ENCODE measurements at places on chromosomes 1 and 21. TPM values are rescaled to one million over a fixed set of nuclear protein-coding genes. Genes with fewer than 3 reads are reported as not detected.

The FBXO2 gene
- 0.99 TPM for total RNA-seq

The NIBAN1 gene
- 28.4 TPM for total RNA-seq

The CD5L gene
- 0.39 TPM for total RNA-seq

The RAD54L gene
- 4.6 TPM for total RNA-seq

The BCAS2 gene
- total RNA-seq: 30.0 TPM

The DENND2C gene
- total RNA-seq: 14.9 TPM

The OR14C36 gene
- not detected for total RNA-seq

The TFF2 gene
- not detected for total RNA-seq

The PLXNA2 gene
- total RNA-seq: 13.5 TPM

The IGSF9 gene
- 8.4 TPM for total RNA-seq

The CLCA1 gene
- not detected for total RNA-seq

The OR2T6 gene
- total RNA-seq: not detected

The TRIM17 gene
- 0.69 TPM for total RNA-seq

The FMO2 gene
- total RNA-seq: 2.0 TPM

The PTPRC gene
- 25.4 TPM for total RNA-seq

The TSTD1 gene
- total RNA-seq: 29.3 TPM

The FCGR1A gene
- total RNA-seq: 3.3 TPM

The CSF3R gene
- 21.7 TPM for total RNA-seq

The FCRL3 gene
- 0.10 TPM for total RNA-seq

The AADACL3 gene
- 6.1 TPM for total RNA-seq

The NPPA gene
- 1.3 TPM for total RNA-seq

The KIAA1614 gene
- total RNA-seq: 4.5 TPM

The TAS1R3 gene
- 0.39 TPM for total RNA-seq

The FOXD3 gene
- total RNA-seq: 1.9 TPM

The KIF21B gene
- 1.6 TPM for total RNA-seq

The OTUD7B gene
- 12.8 TPM for total RNA-seq

The OR2T29 gene
- not detected for total RNA-seq

The KRTAP12-2 gene
- total RNA-seq: 1.5 TPM

The NRDC gene
- total RNA-seq: 81.2 TPM

The PTPN14 gene
- 46.9 TPM for total RNA-seq

The FHAD1 gene
- total RNA-seq: 1.4 TPM

The G0S2 gene
- total RNA-seq: 162 TPM

The SPATA21 gene
- total RNA-seq: not detected
